Left colon (tissue), 2 donors: ENCODE measurements at places on chromosomes 1 and 21.

- no peak for DNase-seq
Observed at GRCh38 chr1:216887032-216887431, 163.8 kb upstream of the ESRRG start.

DNA sequence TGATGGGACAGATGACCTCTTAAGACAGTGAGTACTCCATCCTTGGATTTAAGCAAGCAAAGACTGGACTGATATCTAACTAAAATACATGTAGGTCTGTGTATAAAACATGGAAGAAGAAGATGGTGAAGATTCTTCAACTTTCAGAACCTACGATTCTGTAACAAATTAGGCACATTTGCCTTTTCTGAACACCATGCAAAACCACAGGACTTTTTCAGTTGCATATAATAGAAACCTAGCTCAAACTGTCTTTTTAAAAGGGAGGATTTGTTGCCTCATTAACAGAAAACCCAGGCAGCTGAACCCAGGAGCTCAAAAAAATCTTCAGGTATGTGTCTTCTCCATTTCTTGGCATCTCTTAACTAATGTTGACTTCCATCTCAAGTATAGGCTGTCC is 14.7 kb upstream of the TSPAN1 start:
- no peak for DNase-seq

- no peak for DNase-seq
Observed at GRCh38 chr1:110186558-110186957, 23.6 kb upstream of the KCNC4 start.

DNA sequence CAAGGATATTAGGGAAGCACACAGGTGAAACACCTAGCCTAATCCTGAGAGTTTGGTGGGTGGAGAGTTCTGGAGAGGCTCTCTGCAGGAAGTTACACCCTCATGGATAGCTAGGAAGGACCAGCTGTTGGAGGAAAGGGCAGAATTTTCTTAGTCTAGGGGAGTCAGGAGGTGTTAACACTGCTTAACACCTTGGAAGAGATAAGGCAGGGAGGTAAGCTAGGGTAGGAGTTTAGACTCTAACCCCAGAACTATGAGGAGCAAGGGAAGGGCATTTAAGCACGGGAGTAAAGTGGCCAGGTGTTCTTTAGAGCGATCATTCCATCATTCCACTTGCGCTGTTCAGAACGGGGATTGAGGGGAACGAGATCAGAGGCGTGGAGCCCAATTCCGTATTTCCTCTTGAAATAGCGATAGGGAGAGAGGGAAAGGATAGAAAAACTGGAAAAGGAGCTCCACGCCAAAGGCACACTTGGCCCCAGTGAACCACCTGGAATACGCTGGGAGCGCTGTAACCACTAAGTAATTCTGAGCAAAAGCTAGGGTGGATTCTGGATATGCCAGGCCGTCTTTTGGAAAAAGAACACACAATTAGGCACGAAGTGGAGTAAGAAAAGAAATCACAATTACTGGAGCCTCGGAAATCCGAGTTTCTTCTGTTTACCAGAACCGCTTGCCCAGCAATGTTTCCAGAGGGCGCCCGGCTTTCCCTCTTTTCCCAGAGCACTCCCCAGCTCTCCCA is 1.5 kb upstream of the GPR137B start:
- DNase-seq, result no peak

DNA sequence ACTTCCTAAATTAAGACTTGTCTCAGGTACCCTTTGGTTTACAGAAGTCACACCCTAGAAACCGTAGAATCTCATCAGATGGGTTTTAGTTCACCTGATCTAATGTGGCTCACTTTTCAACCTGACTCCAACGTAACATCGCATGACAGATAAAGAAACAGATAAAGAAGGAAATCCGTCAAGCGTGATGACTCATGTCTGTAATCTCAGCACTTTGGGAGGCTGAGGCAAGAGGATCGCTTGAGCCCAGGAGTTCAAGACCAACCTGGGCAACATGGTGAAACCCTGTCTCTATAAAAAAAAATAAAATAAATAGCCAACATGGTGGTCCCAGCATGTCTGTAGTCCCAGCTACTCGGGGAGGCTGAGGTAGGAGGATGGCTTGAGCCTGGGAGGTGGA is 97.3 kb downstream of the SPSB1 start:
- no peak for DNase-seq

DNA sequence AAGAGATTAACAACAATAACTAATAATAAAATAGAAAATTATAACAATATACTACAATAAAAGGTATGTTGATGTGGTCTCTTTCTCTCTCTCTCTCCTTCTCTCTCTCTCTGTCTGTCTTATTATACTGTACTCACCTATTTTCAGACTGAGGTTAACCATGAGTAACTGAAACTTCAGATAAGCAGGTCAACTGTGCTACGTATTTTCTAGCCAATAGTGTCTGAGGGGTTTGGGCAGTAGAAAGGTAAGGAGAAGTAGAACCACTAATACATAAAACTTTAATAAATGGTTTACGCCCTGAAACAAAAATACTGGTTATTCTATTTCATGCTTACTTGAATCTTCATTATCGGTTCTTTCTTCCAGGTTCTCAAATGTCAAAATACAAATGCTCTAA is 71.0 kb upstream of the LRRC53 start:
- no peak for DNase-seq

DNA sequence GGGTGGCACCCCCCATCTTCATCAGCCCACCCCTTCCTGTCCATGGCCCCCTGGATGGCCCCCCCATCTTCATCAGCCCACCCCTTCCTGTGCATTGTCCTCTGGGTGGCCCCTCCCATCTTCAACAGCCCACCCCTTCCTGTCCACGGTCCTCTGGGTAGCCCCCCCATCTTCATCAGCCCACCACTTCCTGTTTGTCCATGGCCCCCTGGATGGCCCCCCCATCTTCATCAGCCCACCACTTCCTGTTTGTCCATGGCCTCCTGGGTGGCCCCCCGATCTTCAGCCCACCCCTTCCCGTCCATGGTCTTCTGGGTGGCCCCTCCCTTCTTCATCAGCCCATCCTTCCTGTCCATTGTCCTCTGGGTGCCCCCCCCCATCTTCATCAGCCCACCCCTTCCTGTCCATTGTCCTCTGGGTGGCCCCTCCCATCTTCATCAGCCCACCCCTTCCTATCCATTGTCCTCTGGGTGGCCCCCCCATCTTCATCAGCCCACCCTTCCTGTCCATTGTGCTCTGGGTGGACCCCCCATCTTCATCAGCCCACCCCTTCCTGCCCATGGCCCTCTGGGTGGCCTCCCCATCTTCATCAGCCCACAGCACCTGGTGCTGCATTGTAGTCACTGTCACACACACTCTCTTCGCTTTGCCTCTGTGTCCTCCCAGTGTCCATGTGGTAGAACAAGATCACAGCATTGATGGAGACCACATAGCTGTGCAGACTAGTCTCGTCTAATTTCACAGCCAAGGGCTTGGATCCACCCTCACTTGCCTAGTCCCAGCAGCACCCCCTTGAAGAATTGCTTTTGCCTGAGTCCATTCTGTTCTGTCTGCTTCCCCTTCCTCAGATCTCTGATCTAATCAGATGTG is 95.9 kb downstream of the PCBP3 start:
- DNase-seq, result no peak

- no peak for DNase-seq
Observed at GRCh38 chr1:36094621-36095061, 5.9 kb downstream of the ADPRS start.

DNA sequence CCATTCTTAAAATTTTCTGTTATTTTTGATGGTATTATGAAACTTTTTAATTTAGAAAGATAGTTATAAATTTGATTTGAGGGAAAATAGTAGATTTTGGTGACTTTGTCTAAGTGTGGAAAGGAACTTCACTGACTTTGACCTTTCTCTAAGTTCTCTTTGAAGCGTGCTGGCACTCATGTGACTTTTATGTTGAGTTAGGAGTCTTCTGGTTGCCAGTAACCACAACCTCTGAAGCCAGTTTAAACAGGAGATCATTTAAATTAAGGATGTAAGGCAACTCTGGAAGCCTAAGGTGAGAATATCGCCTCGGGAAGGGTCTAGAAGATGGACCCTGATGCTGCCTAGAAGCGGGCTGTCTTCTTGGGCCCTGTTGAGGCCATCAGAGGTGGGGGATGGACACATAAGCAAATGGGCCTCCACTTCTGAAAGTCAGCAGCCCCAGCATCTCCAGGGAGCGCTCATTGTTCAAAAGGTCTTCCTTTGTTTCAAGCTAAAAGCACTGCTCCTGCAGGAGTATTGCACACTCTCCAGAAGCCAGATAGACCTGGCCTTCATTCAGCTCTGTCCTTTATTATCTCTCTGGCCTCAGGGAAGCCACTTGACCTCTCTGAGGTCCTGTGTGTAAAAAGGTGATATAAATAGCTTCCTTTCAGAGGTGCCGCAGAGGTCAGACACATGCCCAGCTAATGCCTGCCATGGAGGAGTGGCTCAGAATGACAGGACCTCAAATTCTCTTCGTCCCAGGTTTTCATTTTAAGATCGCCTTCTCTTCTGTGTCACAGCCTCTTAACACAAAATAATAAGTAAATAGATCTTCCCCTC is 5.1 kb upstream of the RCAN1 start:
- no peak for DNase-seq
